Endothelial cell (in vitro differentiated cells): ENCODE measurements at places on chromosomes 6 and 20.

DNA sequence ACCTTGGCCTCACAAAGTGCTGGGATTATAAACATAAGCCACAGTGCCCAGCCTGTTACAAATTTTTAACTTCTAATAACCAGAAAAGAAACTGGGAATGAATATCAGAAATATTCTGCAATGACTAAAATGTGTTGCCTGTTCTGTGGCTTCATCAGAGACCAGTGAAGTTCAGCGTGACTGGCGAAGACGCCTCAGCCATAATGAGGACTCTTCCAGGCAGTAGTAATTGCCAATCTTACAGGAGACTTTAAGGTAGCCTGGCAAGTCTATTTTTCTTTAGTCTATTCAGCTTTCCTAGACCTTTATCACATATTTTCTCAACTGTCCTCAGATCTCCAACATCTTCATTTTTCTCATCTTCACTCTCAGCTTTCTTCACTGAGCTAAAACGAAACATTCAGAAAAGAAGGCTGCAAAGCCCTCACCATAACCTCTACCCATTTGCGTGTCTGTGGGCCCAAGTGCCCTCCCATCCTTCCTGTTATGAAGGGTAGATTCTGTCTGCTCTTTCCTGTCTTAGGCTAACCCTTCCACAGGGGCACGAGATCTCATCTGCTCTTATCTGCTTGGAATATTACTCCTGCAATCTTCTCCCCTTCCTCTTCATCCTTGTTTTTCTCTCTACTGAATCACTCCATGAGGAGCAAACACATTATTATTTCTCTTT is 42.0 kb upstream of the OLIG3 start:
- no peak for DNase-seq

DNA sequence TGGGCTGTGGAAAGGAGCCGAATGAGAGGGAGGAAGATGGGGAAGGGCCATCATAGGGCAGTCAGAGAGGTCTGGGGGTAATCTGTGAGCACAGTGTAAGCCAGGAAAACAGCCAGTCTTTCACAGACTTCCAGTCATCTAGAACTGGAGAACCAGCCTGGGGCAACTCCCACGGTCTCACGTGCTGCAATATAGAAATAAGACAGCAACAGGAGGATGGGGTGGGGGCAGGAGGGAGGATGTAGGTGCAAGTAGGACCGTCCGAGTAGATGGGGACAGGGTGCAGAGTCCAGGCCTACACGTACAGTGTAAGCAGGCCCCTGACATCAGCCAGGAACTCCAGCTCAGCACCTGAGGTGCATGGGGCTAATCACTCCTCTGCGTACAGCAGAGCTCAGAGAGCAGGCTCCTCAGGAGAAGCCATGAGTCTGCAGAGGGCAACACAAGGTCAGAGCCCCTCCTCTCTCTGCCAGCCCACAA is 58.2 kb upstream of the TNFAIP3 start:
- no peak for DNase-seq

DNA sequence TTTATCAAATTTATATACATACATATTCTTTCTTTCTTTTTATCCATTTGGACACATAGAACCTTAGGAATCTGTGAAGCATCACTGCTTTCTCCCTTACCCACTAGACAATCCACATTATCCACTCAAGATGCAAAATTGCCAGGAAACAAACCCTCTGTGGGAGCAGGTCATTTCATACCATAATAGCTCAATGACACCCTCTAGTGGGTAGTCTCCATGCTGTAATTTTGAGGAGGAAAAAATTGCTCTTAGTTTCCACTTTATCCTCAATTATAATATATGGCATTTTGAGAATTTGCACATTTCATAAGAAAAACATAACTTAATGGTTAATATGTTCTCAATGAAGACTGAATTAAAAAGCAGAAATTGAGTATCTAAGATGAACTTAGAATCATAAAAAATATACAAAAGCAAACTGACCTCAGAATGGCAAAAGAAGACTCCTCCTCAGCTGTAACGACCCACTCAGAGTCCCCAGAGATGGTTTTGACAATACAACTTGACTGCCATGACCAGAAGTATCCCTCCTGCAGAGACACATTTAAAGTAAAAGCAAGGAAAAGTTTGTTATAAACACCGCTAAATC is 164.1 kb downstream of the FRK start:
- peak; percentile 24 for DNase-seq

DNA sequence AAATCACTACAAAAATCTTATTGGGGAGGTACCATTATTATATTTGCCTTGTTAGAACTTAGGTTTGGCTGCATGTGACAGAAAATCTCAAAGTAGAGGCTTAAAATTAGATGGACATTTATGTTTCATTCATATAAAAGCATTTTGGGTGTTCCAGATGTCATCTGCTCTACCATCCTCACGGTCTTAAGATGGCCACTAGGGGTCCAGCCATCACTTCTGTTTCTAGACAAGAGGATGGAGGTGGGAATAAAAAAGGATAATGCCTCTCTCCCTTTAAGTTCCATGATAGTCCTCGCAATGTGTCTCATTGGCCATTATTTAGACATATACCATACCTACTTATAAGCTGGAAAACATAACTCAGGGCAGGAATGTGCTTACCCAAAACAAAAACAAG is 929.5 kb downstream of the KIF16B start:
- no peak for DNase-seq

GRCh38 chr20:51327251-51327841 is 215.2 kb downstream of the NFATC2 start:
- DNase-seq, result no peak

- DNase-seq, result no peak
Measured at GRCh38 chr6:113365191-113365590, 492.0 kb upstream of the MARCKS start.
